ENCODE measurements at places on chromosomes 2 and 18.

DNA sequence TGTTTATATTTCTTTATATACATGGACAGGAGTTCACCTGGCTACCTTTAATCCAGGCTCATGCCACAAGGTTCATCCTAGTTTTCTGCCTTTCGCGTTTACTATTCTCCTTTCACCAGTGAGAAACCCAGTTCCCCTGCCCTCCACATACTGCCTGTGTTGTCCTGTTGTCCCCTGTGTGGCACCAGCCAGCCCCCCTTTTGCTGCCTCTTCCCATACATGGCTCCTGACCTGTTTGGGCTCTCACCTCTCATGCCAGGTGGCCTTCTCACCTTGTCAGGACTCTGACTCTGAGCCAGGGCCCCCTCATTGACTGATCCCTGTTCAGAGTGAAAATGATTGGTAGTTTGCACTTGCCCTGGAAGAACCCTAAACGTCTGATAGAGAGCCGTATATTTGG lies 13.6 kb downstream of the ASB1 start:
- no peak for DNase-seq

DNA sequence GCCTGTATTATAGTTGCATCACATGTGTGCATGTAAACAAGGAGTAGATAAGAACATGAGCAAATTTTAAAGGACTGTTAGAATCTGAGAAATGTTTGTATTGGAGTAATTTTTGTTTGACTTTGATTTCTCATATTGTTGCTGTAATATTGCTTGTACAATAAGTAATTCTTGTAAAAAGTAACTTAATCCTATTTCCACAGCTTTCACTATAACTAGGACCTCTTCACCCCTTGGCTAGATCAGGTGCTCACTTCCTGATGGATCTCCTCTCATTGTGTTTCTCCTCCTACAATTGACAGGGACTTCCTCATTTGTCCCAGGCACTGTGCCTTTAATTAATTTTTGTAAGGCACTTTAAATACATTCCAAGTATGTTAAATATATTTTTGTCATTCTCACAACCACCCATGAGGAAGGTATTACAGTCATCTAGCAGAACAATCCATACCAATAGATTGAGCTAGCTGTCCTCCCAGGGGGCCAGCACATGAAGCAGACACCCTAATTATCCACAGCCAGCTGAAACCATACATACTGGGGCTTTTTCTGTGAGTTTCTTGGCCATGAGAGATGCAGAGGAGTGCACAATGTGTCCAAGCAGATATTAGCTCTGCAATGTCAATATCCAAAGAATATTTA lies 359.5 kb upstream of the ACVR2A start:
- DNase-seq: no peak

- no peak for DNase-seq
Measured at GRCh38 chr2:226983895-226984749, 148.3 kb downstream of the RHBDD1 start.

GRCh38 chr2:62998949-62999348 lies 51.7 kb upstream of the OTX1 start:
- DNase-seq: peak; percentile 13

DNA sequence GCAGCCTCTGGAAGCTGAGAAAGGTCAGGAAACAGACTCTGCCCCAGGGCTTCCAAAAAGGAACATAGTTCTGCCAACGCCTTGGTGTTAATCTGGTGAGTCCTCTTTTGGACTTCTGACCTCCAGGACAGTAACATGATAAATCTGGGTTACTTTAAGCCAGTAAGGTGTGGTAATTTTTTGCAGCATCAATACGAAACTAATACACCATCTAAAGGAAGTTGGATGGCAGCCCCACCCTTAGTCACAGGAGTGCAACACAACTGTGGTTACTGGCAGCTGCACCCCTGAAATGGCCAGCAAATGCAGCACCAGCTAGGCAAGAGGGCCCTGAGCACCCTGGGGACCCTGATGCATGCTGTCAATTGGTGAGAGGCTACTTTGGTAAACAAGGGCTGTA lies 25.8 kb downstream of the CREG2 start:
- DNase-seq: no peak

GRCh38 chr2:186503827-186504606 lies 18.0 kb downstream of the ZC3H15 start:
- DNase-seq: no peak

GRCh38 chr2:239264492-239264837 lies 136.4 kb downstream of the HDAC4 start:
- DNase-seq: no peak

DNA sequence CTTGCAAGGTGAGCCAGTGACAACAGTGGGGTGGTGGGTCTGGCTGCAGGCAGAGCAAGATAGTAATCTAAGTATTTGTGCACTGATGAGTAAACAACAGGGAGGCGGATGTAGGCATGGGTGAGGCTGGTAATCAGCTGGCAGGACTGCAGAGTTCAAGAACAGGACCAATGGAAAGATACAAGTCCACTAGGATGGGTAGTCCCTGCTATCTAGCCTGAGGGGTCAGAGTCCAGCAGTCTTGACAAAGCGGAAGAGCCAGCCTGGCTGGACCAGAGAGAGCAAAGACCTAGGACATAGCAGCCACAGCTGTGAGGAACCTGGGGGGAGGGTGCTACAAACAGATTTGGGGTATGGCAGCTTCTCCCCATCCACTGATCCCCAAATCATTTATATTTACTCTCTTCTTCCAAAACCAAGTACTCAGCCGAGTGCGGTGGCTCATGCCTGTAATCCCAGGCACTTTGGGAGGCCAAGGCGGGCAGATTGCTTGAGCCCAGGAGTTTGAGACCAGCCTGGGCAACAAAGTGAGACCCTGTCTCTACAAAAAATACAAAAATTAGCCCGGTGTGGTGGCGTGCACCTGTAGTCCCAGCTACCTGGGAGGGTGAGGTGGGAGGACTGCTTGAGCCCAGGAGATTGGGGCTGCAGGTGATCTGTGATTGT lies 25.9 kb downstream of the VIL1 start:
- DNase-seq: no peak

DNA sequence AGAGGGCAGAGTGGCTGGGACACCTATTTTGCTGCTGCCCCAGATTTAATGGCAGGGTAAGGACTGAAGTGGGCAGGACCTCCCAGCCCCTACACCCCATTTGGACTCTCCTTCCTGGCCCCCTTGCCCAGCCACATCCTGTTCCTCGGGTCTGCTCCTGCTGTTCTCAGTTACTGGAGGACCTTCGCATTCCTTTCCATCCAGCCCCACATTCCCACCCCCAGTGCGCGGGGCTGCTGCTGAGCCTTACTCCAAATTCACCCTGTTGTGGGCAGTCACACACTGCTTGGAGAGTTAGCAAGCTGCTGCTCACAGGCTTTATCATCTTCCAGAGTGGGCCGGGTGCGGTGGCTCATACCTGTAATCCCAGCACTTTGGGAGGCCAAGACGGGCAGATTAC lies 75.2 kb upstream of the SLC14A2 start:
- DNase-seq: no peak

DNA sequence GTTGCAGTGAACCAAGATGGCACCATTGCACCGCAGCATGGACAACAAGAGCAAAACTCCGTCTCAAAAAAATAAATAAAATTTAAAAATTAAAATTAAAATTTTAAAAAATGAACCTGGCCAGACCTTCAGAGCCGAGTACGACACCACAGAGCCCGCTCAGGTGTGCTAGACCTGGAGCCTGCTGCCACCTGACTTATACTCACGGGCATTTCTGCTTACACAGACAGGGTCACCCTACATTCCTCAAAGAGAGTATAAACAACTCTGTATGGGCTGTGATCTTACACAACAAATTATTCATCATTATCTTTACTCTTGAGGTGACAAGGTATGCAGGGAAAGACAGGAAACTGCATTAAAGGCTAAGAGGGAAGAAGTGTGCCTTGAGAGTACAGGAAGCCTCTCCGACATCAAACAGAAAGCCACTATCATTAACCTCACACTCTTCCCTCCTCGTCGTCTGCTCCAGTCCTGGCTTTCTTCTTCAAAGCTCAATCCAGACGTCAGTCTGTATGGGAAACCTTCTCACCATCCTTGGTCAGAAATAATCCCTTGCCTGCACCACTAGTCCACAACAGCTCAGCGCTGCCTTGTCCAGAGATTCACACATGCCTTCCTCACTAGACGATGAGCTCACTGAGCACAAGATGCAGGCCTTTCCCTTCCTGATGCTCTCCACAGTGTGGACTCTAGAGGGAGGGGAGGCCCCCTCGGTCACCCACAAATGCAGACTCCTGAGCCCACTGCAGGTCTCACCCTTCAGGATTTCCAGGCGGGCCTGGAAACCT lies 56.2 kb downstream of the UXS1 start:
- no peak for DNase-seq

Data from Daoy (cell line).